ENCODE measurements at places on chromosomes 4 and X.

- no peak for DNase-seq
Observed at GRCh38 chr4:27094783-27095182, 234.1 kb downstream of the STIM2 start.

DNA sequence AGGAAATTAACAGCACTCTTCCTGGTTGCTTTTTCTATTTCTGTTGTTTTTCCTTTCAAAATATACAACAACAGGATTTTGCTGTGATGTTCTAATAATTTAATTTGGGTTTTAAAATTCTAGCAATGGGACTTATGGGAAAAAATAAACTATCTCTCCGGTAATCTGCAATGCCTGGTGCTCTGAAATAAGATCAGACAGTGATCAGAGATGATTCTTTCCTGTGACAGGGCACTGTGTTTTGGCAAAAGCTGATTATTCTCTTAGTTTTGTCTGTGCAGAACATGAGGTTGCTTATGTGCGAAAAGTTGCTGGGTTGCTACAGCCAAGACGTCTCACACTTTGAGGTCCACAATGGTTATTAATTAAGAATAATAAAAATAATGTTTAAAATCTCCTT, 291.7 kb downstream of the FBXO8 start:
- DNase-seq = no peak

DNA sequence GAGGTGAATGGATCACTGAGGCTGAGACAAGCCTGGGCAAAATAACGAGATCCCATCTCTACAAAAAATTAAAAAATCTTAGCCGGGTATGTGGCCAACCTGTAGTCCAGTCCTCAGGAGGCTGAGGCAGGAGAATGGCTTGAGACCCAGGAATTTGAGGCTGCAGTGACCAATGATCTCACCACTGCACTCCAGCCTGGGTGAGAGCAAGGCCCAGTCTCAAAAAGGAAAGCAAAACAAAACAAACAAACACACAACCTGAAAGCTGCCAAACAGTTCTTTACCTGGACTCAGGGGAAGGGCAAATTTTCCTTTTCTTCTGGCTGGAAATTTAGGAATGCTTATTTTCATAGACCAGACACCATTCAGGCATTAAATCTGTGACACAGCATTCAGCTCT, 163.1 kb upstream of the FAT1 start:
- no peak for DNase-seq

DNA sequence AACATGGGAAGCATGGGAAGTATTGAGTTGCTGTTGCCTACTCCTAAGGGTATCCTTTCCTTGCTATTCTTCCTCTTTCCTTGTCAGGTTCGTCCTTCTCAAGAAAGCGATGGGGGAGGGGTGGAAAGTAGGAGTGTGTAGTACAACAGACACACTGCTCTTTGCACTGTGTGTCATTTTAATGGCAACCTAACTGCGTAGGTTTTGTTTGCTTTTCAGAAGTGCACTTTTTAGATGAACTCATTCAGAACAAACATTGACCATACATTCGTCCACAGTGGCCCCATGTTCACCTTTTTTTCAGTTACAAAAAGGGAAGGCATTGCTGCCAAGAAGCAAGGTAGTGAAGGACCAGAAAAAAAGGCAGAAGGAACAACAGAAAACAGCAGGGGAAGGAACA, 10.2 kb upstream of the YIPF6 start:
- no peak for DNase-seq

Data from iPS DF 6.9 (cell line).